Suprapubic skin (tissue), 4 donors: ENCODE measurements at places on chromosomes 2 and 18.

- no peak for DNase-seq
- H3K36me3 ChIP-seq, result no peaks in the 10 kb centered on the region
- H3K4me1 ChIP-seq, result no peaks in the 10 kb centered on the region
- H3K4me3 ChIP-seq, result no peak overlapping the region
- no peaks in the 10 kb centered on the region for H3K27me3 ChIP-seq
These were observed 492.5 kb downstream of the NR4A2 start for GRCh38 chr2:155839991-155840390.

DNA sequence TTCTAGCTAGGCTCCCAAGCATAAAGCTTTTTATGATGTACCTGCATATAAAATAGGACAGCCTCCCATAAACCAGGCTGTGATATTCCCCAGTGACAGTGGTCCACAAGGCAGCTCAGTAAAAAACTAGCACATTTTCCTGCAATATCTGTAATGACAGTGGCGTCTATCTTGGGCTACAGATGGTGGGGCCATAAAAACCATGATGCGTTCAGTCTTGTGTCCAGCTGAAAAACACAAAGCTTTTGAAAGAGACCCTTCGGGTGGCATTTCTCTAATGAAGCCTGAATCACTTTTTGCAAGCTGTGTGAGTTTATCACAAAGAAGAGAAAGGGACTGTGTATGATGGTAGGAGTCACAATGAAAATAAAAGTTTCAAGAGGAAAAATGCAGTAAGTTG is 183.5 kb downstream of the DSC3 start:
- no peak overlapping the region for H3K27ac ChIP-seq
- no peaks in the 10 kb centered on the region for H3K36me3 ChIP-seq
- H3K27me3 ChIP-seq, result no peaks in the 10 kb centered on the region
- no peak for DNase-seq
- no peak overlapping the region for H3K4me3 ChIP-seq
- H3K4me1 ChIP-seq, result no peaks in the 10 kb centered on the region

DNA sequence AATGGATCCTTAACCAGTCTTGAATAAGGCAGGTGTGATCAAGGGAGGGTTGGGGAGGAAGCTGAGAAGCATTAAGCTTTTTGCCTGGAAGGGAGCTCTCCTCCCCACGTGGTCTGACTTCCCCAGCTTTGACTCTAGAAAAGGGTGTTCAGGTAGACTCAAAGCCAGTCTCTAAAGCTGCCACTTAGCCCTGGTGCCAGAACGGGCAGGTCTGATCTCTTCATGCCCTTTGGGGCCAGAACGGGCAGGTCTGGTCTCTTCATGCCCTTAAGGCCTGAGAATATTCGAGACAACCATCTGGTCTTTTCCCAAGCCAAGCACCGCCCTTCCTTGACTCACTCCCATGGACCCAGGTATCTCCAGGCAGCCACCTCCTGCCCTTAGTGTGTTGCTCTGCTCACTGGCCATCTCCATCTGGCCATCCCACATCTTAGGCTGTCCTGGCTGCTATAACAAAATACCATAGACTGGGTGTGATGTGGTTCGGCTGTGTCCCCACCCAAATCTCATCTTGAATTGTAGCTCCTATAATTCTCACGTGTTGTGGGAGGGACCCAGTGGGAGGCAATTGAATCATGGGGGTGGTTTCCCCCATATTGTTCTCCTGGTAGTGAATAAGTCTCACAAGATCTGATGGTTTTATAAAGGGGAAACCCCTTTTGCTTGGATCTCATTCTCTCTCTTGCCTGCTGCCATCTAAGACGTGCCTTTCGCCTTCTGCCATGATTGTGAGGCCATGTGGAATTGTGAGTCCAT is 59.4 kb downstream of the SNORC start:
- H3K27me3 ChIP-seq, result peaks cover 46% of the 10 kb centered on the region
- no peak for DNase-seq
- no peak overlapping the region for H3K4me3 ChIP-seq
- no peak overlapping the region for H3K27ac ChIP-seq
- H3K4me1 ChIP-seq, result peaks cover 37% of the 10 kb centered on the region

GRCh38 chr2:196407675-196408264 is 231.7 kb upstream of the CCDC150 start:
- H3K27ac ChIP-seq, result no peak overlapping the region
- no peak for DNase-seq
- H3K4me1 ChIP-seq, result no peaks in the 10 kb centered on the region
- no peaks in the 10 kb centered on the region for H3K36me3 ChIP-seq
- H3K27me3 ChIP-seq, result no peaks in the 10 kb centered on the region

- no peaks in the 10 kb centered on the region for H3K36me3 ChIP-seq
- H3K4me1 ChIP-seq, result peaks cover 15% of the 10 kb centered on the region
- H3K4me3 ChIP-seq, result no peak overlapping the region
These were observed 27.7 kb downstream of the COL5A2 start for GRCh38 chr2:189151906-189152305.

GRCh38 chr2:236579048-236579745 is 9.6 kb downstream of the ACKR3 start:
- peaks cover 18% of the 10 kb centered on the region for H3K36me3 ChIP-seq
- no peak for DNase-seq
- no peak overlapping the region for H3K4me3 ChIP-seq
- H3K27ac ChIP-seq, result no peak overlapping the region
- no peaks in the 10 kb centered on the region for H3K27me3 ChIP-seq

DNA sequence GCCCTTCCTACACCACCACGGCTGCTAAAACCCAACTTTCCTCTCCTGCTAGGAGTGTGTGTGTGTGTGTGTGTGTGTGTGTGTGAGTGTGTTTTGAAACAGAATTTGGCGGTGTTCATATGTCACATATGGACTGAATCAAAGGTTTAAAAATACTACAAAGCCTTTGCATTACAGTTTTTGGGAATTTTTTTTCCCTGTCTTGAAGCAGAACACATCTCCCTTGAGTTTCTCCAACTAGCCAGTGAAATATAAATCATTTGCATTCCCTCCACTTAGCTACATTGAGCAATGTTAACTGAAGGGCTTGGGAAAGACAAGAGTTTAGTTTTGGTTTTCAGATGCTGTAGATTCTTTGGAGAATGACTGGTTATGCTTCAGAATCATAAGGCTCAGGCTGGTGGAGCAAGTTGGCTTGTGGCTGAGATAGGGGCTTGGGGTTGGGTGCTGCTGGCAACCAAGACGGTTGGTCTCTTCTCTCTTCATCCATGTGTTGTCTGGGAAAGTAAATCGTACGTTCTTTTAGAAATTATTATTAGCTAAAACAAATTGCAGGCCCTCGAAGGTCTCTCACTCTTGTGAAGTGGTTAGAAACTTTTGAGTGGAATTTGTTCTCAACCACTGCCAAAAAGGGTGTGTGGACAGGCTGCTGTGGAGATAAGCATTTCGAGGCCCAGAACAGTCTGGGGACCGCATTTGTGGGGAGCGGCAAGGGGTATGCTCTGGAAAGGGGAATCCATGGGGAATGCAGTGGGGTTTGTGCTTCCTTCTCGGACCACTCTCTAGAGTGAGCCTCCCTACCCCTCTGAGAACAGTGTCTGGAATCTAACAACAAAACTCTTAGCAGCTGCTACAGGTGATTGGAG is 1.4 kb downstream of the NRP2 start:
- H3K27me3 ChIP-seq, result peaks cover 14% of the 10 kb centered on the region
- H3K27ac ChIP-seq, result peak overlapping the region; percentile 5
- peaks cover 55% of the 10 kb centered on the region for H3K4me1 ChIP-seq
- no peak for DNase-seq

- H3K4me1 ChIP-seq, result no peaks in the 10 kb centered on the region
- no peak for DNase-seq
- no peaks in the 10 kb centered on the region for H3K27me3 ChIP-seq
- no peak overlapping the region for H3K4me3 ChIP-seq
These were observed 155.9 kb downstream of the ESCO1 start for GRCh38 chr18:21444465-21445212.

DNA sequence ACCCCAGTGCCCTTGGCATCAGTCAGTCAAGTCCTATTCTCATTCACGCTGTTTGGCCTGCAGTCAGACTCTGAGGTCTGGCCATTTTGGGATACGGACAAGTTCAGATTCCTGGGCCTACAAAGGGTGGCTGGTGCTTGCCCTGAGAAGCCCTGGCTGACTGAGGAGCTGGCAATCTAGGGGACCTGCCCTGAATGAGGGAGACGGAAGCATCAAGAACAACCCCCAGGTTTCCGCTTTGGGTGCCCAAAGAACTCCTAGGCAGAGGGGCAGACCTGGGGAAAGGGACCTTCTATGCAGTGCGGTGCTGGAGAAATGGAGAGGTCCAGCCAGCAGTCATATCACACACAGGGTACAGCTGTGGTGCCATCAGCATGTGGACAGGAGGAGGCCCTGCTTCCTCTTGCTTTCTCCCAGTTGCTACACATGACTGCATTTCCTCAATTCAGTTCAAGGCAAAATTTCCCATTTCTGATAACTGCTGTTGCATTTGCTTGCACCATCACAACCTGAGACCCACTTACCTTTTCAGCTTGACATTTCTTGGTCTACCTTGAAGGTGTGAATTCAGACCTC is 70.9 kb upstream of the LGALSL start:
- DNase-seq, result no peak
- H3K4me3 ChIP-seq, result no peak overlapping the region
- H3K27me3 ChIP-seq, result no peaks in the 10 kb centered on the region
- H3K36me3 ChIP-seq, result no peaks in the 10 kb centered on the region

DNA sequence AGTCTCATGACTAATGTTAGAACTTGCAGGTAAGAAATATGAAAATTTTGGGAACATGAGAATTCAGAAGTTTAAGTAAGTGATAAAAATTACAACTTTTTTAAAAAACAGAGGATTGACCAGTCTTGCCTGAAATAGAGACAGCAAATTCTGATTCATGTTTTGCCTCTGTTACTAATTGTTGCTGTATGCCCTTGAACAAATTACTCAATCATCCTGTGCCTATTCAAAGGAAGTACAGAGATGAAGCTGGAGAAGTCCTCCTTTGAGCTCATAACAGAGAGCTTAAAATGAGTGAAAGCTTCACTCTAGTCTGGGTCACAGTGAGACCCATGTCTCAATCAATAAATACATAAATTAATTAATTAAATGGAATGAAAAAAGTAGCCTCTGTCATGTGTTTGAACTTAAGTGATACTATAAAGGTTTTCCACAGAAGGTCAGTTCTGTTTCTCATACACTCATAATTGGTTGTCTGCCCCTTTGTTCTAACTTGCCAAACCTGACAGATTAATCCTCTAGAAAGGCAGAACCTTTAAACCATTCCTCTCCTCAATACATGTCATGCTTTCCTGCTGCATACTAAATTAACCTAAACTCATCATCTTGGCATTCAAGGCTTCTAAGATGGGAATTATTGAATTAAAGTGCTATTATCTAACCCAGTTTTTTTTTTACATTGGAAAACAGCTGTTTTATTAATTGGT is 374.6 kb upstream of the LRATD1 start:
- no peaks in the 10 kb centered on the region for H3K27me3 ChIP-seq
- H3K36me3 ChIP-seq, result no peaks in the 10 kb centered on the region
- H3K4me1 ChIP-seq, result no peaks in the 10 kb centered on the region
- no peak overlapping the region for H3K27ac ChIP-seq

DNA sequence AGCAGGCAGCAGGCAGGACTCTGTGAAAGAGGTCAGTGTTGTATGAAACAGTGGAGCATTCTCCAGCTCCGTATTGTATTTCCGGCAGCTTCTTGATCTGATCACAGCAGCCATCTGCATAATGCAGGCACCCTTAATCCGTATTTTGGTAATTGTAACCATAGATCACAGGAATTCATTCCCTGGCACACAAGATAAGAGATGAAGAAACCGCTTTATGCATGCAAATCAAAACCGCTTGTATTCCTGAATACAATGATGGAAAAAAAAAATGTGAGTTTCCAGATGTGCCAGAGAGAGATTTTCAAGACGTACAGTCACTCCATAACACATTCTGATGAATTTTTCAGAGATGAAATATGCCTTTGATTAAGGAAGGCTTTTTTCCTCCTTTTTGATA is 221.3 kb downstream of the ACKR3 start:
- H3K27me3 ChIP-seq, result peaks cover 4% of the 10 kb centered on the region
- H3K4me3 ChIP-seq, result no peak overlapping the region
- no peak overlapping the region for H3K27ac ChIP-seq
- no peak for DNase-seq

DNA sequence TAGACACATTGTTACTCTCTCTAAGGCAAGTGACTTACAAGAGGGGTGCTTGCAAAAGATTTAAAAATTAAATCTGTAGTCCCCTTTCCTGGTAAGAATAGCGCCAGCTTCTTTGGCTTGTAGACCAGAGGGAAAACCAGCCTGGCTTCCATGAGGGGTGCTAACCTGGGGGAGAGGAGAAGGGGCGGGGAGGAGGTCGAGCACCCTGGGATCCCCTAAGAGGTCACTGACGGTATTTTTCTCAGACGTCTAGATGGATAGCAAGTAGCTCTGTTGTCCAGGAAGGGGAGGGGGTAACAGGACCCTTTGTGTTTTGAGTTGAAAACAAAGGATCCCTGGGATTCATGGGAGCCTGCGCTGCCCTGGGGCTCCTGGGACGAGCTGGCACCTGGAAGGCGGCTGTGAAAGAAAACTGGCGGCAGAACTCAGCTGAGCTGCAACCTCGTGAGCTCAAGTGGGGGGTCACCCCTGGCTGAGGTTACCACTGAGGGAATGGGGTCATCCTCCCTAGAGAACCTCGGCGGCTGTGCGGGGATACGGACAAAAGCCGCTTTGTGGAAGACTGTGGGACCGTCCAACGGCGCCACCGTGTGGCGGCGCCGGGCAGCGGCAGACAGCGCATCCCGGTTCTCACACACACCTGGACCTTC is 37.8 kb upstream of the MRPL19 start:
- H3K4me1 ChIP-seq, result peaks cover 10% of the 10 kb centered on the region
- H3K4me3 ChIP-seq, result peak overlapping the region; percentile 24
- peaks cover 17% of the 10 kb centered on the region for H3K27me3 ChIP-seq
- no peak for DNase-seq
- no peaks in the 10 kb centered on the region for H3K36me3 ChIP-seq

DNA sequence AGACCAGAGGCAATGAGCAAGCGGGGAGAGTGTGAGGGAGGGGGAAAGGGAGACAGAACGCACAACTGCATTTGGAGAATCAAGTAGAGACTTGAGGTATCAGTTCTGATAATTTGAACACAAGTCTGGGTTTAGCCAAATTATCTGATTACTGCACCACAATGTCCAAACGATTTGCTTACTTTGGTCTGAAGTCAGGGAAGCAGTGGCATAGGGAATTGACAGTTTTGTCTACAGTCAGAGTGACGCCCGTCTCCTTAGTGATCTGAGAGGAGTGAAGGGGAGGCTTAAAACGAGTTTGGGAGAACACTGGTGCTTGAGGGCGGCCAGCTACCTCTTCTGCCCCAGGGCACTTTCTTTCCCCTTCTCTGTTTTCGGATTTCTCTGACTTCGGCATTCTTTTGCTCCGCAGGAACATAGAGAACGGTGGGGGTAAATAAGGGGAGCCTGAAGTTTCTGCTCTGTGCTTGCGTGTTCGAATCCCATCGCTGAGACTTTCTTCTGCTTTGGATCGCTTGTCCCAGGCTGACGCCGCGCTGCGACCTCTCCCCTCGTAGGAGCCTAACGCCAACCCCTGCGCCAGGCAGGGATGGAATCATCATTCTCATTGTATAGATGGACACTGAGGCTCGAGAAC is 2.9 kb upstream of the DLX2 start:
- DNase-seq, result no peak
- H3K4me3 ChIP-seq, result peak overlapping the region; percentile 42
- peaks cover 97% of the 10 kb centered on the region for H3K27me3 ChIP-seq
- H3K36me3 ChIP-seq, result no peaks in the 10 kb centered on the region
- no peak overlapping the region for H3K27ac ChIP-seq
